ENCODE measurements at places on chromosomes 3 and 15. TPM values are rescaled to one million over a fixed set of nuclear protein-coding genes. Genes with fewer than 3 reads are reported as not detected.

The KNG1 gene
- not detected for total RNA-seq

- no peak for DNase-seq
Measured at GRCh38 chr3:37770938-37771918, 90.5 kb upstream of the CTDSPL start.

The PRR20G gene
- total RNA-seq, result not detected

- no peak for DNase-seq
Measured at GRCh38 chr3:147757866-147758265, 348.7 kb downstream of the ZIC1 start.

The ATP13A5 gene
- 0.41 TPM for total RNA-seq

GRCh38 chr15:70566989-70567388 is 196.4 kb downstream of the UACA start:
- DNase-seq, result no peak

DNA sequence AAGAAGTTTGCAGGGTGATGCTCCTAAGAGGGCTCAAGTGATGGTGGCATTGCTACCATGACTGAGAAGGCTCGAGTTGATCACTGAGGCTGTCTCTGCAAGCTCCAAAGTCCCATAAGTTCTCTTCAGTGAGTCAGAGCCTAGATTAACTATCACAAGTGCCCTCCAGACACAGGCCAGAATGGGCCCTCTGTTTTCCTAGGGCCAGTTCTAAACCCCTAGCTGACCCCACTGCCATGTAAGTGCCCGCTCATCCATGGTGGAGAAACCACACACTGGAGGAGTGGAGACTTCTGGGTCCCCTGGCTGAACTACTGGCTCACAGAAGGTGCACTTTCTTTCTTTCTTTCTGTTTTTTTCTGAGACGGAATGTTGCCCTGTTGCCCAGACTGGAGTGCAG is 87.6 kb upstream of the WNT5A start:
- no peak for DNase-seq

- no peak for DNase-seq
Measured at GRCh38 chr3:179147514-179147872, 664 bp upstream of the PIK3CA start.

DNA sequence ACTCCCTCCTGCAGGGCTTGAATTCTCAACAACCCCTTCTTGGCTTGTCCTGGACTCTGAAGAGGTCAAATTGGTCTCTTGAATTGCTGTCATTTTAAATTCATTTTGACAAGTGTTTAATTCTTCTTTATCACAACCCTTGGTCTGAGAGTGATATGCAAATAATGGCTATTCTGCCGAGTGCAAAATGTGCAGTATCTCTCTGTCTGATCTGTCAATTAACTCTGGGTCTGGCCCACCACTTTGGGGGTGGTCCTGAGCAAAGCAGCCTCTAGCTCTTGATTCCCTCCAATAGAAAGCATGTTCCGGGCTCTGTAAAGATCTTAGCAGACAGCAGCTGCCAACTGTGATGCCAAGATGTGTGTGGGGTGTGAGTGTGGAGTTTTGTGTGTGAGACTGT is 2.2 kb upstream of the IGDCC3 start:
- no peak for DNase-seq

The SLC2A2 gene
- total RNA-seq, result not detected

DNA sequence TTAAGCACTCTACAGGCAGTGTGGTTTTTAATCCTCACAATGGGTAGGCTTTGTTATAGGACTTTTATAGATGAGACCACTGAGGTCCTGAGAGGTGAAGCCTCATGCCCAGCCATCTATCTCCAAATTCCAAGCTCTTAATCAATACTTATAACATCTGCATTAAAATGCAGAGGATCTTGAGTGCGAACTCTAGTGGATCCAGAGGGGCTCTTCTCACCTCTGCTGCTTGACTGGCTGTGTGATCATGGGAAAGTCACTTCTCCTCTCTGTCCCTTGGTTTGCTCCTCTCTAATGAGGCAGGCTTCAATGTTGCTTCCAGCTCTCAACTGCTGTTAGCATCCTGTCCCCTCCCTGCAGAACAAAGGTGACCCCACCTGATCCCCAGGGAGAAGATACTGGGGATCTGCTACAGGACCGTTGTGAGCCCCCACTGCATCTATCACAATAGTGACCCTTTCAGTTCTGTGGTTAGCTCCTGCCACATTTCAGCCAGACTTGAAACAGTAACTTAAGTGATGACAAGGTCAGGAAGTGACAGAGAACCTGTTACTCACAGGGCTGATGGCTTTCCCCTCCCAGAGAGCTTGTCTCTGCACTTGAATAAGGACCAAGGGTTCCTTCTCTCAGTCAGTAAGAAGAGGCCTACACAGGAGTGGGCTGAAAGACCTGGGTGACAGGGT is 1.3 kb downstream of the SLC27A2 start:
- DNase-seq, result no peak

- no peak for DNase-seq
Measured at GRCh38 chr3:124986192-124987143, 51.9 kb upstream of the MUC13 start.

DNA sequence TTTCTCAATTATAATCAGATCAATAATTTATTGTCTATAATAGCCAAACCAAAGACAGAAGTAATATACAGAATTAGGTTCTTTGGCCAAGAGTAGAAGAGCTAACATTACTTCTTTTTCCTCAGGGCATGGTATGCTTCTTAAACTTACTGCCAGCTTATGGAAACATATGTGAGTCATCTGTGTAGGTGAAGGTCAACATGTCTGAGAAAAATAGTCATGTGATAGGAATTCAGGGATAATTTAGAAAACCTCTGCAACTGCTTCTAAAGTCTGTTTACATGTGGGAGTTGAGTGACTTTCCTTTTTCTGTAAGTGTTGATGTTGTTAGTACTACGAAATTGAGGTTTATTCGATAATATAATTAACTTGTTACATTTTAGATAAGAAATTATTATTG is 19.2 kb upstream of the MAP6D1 start:
- DNase-seq, result no peak

DNA sequence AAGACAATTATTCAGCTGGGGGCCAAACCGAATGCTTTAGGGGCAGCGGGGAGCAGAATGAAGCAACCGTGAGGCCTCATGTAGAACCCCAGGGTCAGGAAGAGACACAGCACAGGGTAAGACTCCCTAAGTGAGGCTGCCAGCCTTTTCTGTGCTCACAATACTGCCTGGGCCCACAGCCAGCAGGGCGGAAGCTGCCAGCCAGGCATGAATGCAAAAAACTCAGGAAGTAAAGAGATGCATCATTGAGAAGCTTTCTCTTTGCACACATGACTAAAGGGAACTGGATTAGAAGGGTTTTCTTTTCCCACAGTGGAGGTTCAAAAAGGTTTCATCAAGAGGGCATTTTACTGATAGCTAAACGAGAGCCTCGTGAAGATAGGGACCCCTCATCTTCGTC is 33.3 kb downstream of the CA12 start:
- DNase-seq, result peak; percentile 62

DNA sequence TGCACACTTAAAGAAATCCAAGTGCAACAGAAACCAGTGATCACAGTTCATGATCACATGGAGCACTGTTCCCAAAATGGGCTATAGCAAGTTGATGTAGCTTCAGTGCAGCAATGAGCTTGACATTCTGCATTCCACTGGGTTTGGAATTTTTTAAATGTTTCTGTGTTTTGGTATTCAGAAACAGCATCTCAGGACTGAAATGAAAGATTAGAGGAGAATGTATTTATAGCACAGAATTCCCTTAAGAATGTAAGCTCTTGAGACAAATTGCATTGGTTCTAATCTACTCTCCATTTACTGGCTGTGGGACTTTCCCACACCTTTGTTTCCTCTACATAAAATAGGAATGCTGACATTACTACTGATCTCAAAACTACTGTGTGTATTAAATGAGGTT is 162.7 kb downstream of the FGF12 start:
- DNase-seq, result no peak

DNA sequence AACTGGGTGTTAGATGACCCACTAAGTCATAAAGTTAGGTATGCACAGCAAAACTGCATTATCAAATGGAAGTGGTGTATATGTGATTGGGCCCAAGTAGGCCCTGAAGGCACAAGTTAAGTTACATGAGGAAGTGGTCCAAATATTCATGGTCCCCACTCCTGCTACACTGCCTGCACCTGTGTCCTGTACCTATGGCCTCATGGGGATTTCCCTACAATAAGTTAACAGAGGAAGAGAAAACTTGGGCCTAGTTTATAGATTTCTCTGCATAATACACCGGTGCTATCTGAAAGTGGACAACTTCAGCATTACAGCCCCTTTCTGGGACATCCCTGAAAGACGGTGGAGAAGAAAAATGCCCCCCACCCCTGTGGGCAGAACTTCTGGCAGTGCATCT is 41.5 kb downstream of the STRIT1 start:
- no peak for DNase-seq

The TMEM108 gene
- total RNA-seq, result 18.3 TPM

DNA sequence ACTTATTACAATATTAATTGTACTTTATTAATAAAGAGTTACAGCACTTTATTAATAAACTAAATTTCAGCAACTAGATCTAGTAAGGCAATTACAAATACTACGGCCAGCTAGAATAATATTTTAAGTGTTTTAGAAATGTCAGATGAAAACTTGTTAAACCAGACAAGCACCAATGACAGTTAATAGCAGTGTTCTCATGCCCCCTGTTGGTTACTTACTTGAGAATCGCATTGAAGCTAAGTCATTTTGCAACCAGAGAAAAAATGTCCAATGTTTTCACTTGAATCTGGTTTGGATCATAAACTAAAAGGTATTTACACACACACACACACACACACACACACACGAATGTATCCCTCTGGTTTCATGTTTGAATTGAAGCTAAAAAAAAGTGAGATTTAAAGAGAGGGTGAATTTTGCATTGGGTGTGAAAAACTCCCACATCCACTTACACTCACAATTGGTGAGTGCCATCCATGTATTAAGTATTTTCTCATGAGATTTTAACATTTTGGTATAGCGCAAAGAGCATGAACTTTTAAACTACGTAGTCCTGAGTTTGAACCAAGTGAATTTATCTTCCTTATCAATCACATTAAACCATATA is 347.7 kb downstream of the ZBBX start:
- no peak for DNase-seq

- no peak for DNase-seq
Measured at GRCh38 chr3:81760215-81760614, 1.2 kb downstream of the GBE1 start.

- DNase-seq, result peak; percentile 62
Measured at GRCh38 chr3:9704347-9705322, 1.0 kb downstream of the CPNE9 start.

DNA sequence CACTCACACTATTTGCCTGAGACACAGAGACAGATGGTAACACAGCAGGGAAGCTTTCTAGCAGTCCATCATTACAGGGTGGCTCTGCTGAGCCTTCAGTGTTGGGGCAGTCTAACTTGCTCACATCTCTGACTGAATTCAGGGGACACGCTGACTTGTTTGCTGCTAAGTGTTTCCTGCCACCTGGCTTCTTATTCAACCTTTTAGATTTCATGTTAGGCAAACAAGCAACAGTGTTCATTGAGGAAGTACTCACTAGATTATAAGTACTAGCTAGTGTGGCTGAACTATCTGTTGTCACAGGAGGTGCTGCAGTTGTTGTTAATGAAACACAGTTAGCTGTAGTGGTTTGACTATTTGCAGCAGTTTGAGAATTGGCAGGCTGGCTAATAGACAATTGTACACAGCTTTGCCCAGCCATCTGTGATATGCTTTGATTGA is 37.3 kb downstream of the USF3 start:
- DNase-seq, result no peak

- no peak for DNase-seq
Measured at GRCh38 chr3:135175728-135176277, 380.7 kb downstream of the EPHB1 start.

DNA sequence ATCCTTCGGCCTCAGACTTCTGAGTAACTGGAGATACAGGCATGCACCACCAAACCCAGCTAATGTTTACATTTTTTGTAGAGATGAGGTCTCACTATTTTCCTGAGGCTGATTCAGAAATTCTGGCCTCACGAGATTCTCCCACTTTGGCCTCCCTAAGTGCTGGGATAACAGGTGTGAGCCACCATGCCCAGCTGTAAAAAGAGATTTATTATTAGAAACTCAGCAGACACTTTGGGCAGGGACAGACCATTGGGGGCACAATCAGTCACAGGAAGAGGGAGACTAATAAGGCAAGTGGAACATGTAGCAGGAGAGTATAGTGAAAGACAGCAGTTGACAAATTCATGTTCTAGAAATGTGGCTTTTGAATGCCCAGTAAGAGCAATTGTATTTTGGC is 249.2 kb downstream of the CBLB start:
- DNase-seq, result no peak

DNA sequence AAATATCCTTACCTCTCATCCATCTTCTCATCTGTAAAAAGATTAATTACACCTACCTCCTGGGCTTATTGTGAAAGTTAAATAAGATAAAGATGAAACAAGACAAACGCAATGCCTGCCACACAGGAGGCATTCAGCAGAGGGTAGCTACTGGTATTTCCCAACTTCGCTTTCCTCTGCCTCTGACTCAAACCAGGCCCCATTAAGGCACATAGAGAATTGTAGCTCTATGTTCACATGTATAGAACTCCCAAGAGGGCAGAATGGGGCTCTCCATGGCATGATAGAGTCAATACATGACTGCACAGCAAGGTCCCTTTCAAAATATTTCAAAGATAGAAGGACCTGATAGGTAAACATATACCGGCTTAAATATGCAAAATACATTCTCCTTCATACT is 1.4 kb downstream of the LYSMD2 start:
- no peak for DNase-seq

- DNase-seq, result no peak
Measured at GRCh38 chr15:100186366-100186765, 155.4 kb downstream of the ADAMTS17 start.

DNA sequence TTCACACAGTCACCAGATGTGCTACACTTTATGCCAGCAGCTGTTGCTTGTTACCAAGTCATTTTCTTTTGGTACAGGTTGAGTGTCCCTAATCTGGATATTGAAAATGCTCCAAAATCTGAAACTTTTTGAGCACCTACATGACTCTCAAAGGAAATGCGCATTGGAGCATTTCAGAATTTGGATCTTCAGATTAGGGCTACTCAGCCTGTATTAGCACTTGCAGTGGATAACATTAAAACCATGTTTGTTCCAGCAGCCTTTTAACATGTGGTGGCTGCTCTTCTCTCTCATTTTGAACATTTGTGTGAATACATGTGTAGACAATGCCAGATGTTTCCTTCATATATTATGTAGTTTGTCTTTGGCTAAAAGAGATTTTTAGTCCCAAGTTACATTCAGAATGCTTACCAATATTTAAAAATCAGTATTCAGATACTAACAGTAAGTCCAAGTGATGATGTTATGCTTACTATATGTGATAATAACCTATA is 230.9 kb upstream of the UBE2E1 start:
- DNase-seq, result no peak

GRCh38 chr3:52490939-52491526 is 4.1 kb upstream of the STAB1 start:
- DNase-seq, result peak; percentile 62

The STRC gene
- total RNA-seq, result under 0.01 TPM

Data from frontal cortex (tissue), 4 donors.